MV-4-11 (cell line): ENCODE measurements at places on chromosomes 1 and 21.

GRCh38 chr1:40539338-40539737, 7.9 kb downstream of the ZNF684 start:
- peak; percentile 74 for DNase-seq

- no peak for DNase-seq
Measured at GRCh38 chr1:247548769-247549182, at the start of gene GCSAML. Gene GCSAML (plus strand): TSS chr1:247549134. CDS start chr1:247549192, 58 bp downstream.

GRCh38 chr1:110875216-110875731, 2.3 kb downstream of the CD53 start:
- DNase-seq: peak; percentile 81

- peak; percentile 84 for DNase-seq
Measured at GRCh38 chr1:155134880-155135414, 705 bp upstream of the SLC50A1 start.

DNA sequence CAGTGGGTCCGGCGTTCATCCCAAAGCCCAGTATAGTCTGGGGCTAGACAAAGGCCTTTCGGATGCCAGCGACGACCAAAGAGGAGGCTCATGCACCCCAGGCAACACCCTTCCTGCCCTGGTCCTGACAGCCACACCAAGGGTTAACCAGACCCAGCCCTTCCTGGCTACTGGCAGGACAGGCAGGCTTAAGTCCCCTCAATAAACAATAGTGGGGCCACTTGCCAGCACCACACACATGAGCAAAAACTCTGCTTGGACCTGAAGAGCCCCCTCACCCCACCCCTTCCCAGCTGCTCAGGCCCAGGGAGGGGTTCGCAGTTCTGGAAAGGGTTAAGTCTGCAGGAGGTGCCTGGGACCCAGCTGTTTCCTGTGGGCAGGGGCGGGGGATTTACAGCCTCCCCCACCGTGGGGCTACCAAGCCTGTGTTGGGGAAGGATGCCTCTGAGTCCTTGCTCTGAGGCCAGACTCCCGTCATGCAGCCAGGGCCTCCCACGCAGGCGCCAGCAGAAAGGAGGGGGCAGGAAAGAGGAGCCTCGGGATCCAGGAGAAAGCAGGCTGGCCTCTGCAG, 18.2 kb downstream of the PHLDA3 start:
- DNase-seq: peak; percentile 41

GRCh38 chr1:223041481-223041880, 101.6 kb downstream of the TLR5 start:
- no peak for DNase-seq
